Inflammatory macrophage (primary cell): ENCODE measurements at places on chromosomes 7 and 10.

- no peak for DNase-seq
Measured at GRCh38 chr10:28897617-28898464, 220.5 kb downstream of the BAMBI start.

DNA sequence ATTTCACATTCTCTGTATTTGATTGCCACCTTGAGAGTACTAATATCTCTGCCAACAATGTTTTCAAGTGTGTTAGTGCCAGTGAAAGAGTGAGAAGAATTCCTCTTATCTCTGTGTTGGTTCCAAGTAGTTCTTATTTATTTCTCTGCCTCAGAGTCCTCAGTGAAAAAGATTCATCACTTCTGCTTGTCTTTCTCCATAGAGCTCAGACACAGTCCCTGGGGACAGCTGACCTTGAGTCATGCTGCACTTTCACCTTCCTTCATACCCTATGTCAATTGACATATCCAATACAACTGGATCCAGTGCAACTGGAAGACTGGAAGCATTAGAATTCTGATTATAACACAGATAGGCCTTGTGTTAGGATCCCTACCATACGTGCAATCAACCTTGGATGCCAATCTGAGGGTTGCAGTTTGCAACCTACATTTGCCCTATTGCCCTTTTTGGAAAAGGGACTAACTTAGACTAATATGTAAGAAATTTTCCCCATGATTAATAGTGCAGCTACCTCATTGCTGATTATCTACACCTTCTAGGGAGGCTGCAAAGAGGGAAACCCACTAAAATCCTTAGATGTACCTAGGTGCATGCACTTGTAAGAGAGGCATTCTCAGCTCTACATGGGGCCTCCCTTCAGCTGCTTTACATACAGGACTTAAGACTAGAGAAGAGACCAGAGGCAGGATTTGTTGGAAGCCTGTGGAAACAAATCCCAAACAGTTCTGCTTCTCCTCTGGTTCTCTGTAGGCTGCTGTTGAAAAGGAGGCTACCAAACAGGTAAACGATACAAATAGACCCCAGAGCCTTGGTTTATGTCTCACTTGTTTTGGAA is 8.4 kb downstream of the IFIT2 start:
- no peak for DNase-seq

DNA sequence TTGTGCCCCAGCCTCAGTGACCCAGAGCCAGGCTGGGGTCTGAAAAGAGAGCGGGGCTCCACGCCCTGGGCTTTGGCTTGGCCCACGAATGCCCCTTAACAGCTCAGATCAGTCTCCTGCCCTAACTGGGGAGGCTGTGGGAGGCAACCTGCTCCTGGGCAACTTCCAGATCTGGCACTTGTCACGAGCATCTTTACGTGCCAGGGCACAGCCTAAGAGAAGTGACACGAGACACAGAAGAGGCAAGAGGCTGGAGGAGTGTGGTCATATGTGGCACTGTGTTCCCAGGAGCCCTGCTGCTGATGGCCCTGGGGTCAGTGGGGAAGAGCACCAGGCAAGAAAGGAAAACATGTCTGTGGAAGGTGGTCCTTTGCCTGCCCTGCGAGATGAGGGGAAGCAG is 97.8 kb upstream of the BTBD16 start:
- DNase-seq, result no peak

- DNase-seq, result no peak
Measured at GRCh38 chr10:86043236-86043635, 323.4 kb downstream of the GRID1 start.

DNA sequence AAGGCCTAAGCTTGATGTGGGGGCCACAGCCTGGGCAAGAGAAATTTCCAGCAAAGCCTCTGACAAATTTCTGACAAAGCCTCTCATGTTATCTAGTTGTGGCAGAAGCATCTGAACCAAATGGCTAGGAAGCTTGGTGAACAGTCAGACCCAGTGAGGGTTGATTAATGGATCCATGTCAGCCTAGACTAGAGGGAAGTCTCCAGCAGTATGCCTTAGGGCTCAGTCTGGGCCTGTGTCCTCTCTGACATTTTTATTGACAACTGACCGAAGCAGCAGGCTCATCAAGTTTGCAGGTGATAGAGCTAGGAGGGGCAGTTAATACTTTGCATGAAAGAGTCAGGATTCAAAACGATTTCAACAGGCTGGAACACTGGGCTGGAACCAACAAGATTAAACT is 25.3 kb downstream of the HIF1AN start:
- no peak for DNase-seq
